ENCODE measurements at places on chromosomes 5 and 9. TPM values are rescaled to one million over a fixed set of nuclear protein-coding genes. Genes with fewer than 3 reads are reported as not detected.

- DNase-seq: no peak
Measured at GRCh38 chr5:142078221-142078620, 30.4 kb upstream of the NDFIP1 start.

DNA sequence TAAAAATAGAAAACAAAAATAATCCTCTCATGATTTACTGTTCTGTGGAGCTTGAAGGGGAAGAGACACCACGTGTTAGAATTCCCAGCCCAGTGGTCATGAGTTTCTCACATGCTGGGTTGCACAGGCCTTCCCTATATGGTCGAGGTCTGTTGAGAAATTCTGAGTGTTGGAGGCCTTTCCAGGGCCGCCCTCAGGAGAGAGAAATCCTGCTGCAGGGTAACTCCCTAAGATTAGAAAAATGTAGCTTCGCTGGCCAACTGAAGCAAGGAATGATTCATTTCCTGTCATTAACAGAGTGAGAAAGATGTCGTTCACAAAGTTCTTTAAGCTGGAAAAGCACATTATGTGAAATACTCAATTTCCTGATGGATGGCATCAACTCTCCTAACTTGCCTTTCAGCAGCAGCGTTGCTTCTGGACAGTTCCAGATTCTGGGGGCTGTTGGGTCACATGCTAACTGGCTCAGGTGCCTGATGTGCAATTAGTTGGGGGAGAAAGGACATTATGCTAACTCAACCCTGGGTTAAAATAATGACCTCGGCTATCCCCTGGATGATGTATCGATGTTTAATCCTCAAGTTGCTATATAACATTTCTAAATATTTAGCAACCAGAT is 104.8 kb upstream of the CD180 start:
- DNase-seq: no peak

DNA sequence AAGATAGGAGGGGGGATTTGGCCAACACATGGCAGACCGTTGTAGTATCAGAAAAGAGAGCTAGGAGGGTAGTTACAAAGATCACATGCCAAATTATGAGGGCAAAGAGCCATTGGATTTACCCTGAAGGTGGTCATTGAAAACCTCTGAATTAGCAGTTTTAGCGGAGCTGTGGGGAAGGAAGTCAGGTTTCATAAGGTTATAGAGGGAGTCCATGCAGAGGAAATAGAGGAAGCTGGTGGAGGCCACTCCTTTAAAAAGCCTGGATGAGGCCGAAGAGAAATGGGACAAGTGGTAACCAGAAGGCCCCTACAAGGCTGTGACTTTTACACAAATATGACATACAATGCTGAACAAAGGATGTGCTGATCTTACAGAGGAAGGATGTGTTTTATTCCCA is 13.2 kb downstream of the DOCK8 start:
- DNase-seq: no peak

DNA sequence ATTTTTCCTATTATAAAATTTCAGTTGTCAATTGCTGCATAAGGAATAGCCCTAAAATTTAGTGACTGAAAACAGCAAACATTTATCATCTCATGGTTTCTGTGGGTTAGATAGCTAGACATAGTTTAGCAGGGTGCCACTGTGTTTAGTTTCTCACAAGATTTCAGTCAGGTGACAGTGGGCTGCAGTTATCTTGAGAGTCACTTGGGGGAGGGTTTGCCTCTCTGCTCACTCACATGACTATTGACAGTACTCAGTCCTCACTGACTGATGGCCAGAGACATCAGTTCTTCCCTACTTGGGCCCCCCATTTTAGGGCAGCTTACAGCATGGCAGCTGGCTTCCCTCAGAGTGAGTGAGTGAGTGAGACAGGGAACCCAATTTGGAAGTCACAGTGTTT is 42.0 kb downstream of the PBX3 start:
- no peak for DNase-seq

- no peak for DNase-seq
Measured at GRCh38 chr9:120921661-120922181, 4.9 kb downstream of the TRAF1 start.

The FCN2 gene
- polyA plus RNA-seq: 0.31 TPM

DNA sequence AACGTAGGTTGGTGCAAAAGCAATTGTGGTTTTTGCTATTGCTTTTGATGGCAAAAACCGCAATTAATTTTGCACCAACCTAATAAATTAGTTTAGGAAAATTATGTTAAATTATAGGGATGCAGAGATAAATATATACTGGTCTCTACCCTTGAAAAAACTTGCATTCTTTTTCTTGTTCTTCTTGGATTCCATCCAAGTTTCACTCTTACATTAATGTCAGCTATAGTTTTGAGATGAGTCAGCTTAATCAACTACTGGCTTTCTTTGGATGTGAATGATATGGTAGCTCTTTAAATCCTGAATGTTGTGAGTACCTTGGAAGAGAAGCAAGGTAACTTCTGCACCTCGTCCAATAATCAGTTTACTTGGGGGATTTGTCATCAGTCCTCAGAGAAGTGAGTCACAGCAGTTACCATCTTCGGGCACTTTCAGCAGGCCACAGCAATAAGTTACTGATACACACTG is 549.0 kb upstream of the ZNF608 start:
- no peak for DNase-seq

- DNase-seq: no peak
Measured at GRCh38 chr5:80502800-80503199, 14.9 kb downstream of the FAM151B start.

- DNase-seq: no peak
Measured at GRCh38 chr9:6006749-6007057, 8.7 kb downstream of the RANBP6 start.

The WDR36 gene
- 31.9 TPM for polyA plus RNA-seq

DNA sequence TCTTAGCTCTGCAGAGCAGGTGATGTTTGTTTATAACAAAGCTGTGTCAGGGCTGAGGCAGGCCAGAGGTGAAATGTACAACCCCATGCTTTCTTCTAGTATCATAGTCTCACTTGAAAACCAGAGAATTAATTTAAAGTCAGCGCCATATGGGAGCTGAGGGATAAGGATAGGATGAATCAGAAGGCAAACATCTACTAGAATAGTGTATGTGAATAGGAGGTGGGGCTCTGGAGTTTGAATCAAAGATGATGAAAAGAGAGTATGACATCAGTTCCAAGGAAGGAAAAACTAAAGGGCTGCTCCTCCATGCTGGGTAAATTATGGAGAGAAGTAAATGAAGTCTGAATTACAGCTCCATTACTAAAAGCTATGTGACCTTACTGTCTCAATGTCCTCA is 441.5 kb downstream of the RASEF start:
- no peak for DNase-seq

DNA sequence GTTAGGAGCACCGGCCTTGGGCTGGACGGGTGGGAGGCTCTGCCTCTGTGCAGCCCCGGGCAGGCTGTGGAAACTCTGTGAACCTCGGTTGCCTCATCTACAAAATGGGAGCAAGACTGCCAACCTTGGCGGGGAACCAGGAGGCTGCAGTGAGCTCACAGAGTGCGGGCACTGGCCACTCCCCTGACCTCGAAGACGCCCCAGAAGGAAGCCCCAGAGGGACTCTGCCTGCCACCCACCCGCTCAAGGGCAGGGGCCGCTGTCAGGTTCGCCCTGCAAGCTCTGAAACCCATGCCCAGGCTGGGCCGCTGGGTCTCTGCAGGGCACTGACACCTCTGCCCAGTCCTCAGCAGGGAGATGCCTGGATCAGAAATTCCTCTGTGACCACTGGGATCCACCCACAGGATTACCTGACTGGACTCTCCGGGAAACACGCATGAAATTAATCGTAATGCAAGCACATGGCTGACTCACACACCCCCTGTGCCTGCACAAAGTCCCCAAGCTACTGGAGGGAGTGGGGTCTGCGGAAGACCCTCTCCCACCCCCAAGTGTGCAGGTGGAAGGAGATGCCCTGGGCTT is 7.4 kb downstream of the CCDC187 start:
- DNase-seq: no peak

The PCDHB14 gene
- polyA plus RNA-seq: 9.9 TPM

- DNase-seq: no peak
Measured at GRCh38 chr5:72822944-72823343, 6.5 kb downstream of the TNPO1 start.

DNA sequence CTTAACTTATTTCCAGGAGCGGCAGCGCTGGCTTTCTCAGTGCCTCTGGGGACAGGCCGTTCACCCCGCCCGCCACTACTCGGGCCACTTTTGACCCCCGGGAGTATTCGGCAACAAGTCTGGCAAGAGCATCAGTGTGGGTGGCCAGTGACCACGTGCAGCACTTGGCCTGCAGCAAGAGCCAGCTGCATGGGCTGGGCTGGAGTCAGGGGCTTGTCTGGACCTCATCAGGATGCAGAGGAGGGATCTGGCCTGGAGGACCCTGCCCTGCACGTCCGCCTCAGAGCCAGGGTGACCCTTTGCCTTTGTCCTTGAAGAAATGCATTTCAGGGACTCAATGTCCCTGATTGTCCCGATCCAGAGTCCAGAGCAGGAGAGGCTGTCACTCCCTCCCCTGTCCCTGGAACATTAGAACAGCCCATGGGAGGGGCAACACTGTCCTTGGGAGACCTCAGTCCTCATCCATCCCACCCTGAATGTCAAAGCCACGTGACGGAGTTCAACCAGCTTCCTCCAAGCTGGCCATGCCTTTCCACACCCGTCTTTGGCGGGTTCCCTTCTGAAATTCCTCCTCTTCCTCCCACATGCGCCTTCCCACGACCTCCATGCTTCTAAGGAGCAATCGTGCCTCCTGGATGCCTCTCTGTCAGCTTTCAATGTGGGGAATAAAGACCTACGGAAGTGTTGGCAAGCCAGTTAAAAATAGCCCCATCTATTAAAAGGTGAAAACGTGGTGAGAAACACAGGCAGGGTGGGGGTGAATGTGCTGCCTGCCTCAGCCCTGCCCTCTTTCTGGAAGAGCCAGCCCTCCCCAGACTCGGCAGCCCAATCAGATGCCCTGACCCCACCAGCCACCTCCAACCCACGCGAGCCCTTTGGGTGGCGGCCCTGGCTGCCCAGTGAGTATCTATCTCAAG is 99.0 kb downstream of the OLFM1 start:
- DNase-seq: no peak

- DNase-seq: no peak
Measured at GRCh38 chr5:116898917-116899316, 324.3 kb upstream of the SEMA6A start.

The FOXD4 gene
- polyA plus RNA-seq: 0.20 TPM

- DNase-seq: no peak
Measured at GRCh38 chr9:79577969-79578723, 6.4 kb downstream of the TLE4 start.

DNA sequence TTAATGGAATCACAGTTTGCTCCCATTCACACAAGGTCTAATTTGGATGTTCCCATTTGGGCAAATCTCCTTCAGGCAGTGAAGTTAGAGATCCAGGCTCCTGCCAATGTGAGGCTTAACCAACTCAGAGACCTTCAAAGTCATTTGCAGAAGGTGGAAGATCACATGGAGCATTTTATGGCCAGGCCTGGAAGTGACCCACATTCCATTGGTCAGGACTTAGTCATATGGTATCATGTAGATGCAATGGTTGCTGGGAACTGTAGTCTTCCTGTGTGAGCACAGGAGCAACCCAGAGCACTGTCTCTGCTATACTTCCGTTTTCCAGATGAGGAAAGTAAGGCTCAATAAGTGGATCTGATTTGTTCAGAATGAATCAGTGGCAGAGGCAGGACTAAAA is 292.7 kb upstream of the SMARCA2 start:
- DNase-seq: no peak

The LRRC19 gene
- polyA plus RNA-seq: 0.38 TPM

GRCh38 chr5:143554918-143555477 is 151.5 kb upstream of the NR3C1 start:
- DNase-seq: no peak

DNA sequence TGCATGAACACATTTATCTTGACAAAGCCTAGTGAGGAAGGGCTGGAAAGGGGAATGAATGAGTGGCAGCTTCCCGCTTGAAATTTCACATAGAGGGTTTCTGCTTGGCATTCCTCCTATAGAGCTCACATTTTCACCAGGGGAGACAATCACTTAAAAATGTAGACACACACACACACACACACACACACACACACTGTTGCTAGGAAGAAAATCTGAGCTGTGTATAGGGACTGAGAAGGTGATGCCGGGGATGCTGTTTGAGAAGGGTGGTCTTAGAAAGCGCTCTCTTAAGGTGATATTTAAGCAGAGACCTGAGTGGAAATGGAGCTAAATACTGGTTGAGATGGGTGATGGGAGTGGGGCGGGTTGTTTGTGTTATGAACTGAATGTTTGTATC is 70.4 kb downstream of the LRRC70 start:
- no peak for DNase-seq

GRCh38 chr5:83204651-83205050 is 127.3 kb downstream of the XRCC4 start:
- DNase-seq: no peak

DNA sequence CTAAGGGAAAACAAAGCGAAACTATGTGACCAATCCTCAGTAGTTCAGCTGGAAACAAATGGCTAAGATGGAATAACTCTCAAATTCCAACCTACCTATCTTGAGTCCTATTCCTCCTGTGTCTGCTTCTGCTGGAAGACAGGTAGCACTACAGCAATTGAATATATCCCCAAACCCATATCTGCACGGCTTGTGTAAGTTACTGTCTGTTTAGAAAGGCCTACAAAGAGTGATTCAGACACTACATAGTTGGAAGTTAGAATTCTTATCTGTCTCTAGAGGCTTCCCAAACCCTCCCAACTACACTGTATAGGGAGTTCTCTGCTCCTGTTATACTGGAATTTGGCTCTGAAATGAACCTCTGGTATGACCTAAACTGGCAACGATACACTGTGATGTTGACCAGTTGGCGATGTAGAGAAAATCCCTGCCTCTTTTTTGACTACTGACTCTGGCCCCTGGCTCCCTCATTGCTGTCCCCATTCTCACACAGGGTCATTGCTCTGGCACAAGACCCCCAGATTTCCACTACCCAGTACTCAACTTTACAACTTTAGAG is 22.6 kb upstream of the NADK2 start:
- DNase-seq: no peak

The PDE6A gene
- polyA plus RNA-seq: 0.09 TPM

The GLRA1 gene
- polyA plus RNA-seq: not detected

DNA sequence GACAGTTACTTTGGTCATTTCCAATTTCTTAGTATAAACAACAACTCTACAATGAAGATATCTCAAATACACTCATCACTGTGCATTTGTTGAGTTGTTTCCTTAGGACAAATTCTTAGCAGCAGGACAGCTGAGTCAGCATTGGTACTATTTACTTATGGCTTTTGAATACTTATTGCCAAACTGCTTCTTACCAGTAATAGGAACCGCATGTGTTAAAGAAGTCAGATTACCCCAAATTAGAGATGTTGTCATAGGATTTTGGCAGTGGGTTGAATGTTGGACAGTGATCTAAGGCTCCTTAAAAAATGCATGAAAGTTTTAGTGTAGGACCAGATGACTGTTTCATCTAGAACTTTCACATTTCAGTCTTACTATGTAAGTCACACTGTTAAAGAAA is 280.1 kb upstream of the DMRT1 start:
- DNase-seq: no peak

All from left renal pelvis (tissue), 4 donors.